ENCODE measurements at places on chromosomes 7 and 10.

DNA sequence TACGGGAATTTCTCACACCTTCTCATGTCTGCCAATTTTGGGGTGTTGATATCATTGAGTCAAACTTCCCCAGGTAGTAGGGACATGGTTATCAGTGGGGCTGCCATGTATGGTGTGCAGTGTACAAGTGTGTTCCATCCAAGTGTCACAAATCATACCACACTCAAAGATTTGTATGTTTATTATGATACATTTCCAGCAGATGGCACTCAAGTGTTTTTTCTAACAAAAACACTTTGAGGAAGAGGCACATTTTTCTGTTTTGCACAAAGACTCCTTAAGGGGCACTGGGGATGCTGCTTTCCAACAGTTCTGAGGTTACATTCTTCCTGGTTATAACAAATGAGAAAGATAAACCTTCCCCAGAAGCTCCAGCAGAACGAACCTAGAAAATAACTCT is 414.5 kb downstream of the REEP3 start:
- DNase-seq = no peak

DNA sequence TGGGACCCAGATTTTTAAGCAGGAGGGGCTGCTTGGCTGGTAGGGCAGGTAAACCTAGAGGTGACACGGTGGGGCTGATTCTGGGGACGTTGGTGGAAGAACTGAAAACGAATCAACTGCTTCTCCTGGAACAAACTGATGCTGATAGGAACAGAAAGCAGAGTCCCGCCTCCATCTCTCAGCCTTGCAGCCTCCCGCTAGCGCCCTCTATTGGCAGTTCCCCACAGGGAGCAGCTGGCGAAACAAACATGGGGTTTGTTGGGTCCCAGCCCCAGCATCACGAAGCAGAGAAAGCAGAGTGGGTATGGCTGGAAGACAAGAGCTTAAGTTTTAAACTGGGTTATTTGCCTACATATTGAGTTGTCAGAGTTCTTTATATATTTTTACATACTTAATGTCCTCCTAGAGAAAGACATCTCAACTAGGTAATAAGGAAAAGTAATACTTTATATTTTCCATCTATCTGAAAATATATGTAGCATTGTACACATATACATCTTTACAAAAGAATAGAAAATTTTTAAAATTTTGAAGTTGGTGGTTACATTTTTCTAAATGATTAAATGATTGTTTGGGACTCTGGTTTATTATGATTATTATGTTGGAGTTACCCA is 42.3 kb upstream of the FOXI2 start:
- no peak for DNase-seq

GRCh38 chr7:3995187-3995586 is 686.9 kb upstream of the FOXK1 start:
- DNase-seq = no peak

GRCh38 chr10:102072673-102073527 is 7.8 kb downstream of the HPS6 start:
- DNase-seq = peak; percentile 86

GRCh38 chr7:82050792-82051191 is 280.9 kb upstream of the HGF start:
- DNase-seq = no peak

DNA sequence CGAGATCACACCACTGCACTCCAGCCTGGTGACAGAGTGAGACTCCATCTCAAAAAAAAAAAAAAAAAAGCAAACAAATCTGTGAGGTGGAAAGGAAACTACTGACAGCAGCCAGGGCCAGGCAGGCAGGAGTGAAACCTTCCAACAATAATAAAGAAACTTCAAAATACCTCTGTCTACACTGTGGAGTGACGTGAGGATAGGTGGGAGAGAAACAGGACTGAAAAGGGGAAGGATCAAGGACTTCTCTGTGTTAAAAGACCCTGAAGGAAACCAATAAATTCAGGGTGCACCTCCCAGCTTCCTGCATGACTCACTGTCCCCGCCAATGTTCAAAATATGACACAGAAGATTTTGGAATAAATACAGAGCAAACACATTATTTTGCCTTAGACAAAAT is 82.9 kb downstream of the KIAA1549 start:
- DNase-seq = no peak

DNA sequence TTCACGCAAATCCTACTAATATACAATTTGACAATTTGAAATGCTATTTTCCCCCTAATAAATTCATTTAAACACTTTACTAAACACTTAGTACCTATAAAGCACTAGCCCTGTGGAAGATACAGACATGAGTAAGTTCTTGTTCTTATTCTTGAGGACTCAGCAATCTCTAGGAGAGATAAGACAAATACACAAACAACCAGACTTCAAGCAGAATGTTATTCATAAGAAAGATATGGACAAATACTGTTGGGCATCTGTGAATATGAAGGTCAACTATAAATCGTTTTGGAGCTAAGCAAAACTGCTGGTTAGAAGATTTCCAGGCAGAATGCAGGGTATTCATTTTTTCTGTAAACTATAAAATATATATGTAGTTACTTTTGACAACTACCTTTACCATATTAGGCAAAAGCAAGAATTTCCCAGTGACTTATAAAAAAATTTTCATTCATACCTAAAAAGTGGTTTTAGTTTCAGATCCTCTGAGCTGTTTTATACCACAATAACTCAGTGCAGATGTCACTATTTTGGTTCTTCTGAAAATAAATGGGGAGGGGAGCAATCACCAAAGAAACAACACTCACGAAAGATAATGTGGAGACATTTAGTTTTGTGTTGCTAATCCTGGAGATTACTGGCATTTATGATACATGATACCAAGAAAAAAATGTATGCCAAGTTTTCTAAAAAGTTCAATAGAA is 3.8 kb downstream of the VPS41 start:
- no peak for DNase-seq

DNA sequence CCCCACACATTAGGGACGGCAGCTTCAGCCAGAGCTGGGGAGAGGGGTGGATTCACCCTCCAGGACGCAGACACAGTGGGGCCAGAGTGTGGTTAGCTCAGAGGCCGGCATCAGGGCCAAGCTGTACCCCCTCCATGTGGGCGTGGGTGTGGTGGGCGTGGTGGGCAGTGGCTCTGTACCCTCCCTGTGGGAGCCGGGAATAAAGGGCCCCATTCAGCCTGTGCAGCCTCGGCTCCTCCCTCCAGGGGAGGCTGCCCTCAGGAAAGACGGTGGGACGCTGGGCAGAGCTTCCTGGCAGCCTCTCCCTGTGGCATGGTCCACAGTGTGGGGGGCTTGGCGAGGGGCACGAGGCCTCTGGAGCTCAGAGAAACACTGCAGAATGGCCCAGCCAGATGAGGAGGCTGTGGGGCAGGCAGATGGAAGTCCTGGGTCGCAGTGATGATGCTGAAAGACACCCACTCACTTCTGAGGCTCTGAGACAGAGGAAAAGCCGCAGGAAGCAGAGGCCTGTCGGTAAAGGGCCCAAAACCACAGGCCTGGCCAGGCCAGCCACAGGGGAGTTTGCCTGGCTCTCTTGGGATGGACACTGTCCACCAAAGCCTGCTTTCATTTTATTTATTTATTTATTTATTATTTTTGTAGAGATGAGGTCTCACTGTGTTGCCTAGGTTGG is 108.0 kb downstream of the SH3PXD2A start:
- no peak for DNase-seq

DNA sequence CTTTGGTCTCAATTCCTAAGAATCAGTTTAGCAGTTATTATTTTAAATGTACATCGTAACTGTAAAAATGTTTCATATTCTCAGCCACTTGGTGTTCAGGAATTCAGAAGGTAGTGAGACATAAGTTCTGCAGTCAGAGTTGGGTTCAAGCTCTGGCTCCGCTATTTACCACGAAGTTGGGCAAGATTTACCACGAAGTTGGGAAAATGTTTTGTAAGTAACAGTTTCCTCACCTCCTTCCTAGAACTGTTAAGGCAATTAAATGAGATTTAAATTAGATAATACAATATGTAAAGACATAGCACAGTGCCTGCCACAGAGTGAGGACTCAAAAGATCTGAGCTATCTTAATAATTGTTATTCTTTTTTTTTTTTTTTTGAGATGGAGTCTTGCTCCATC is 16.3 kb upstream of the ABLIM1 start:
- DNase-seq = no peak

DNA sequence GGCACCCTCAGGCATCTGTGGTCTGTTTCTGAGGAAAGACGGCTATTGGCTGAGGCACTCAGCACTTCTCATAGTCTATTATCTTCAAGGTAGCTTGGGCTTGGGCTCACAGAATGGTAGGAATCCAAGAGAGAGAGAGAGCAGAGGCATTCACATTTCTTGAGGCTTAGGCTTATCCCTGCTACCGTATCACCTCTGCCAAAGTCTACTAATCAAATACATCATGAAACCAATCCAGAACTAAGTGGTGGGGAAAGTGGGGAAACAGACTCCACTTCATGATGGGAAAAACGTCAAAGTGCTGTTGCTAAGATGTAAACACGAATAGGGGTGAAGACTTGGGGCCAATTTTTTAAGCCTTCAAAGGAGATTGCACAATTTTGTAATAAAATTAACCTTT is 271.1 kb upstream of the SEMA3D start:
- DNase-seq = no peak

- no peak for DNase-seq
These were observed 99.1 kb upstream of the CACNA2D1 start for GRCh38 chr7:82542665-82543064.

GRCh38 chr10:97830064-97830463 is 19.6 kb upstream of the GOLGA7B start:
- DNase-seq = no peak

DNA sequence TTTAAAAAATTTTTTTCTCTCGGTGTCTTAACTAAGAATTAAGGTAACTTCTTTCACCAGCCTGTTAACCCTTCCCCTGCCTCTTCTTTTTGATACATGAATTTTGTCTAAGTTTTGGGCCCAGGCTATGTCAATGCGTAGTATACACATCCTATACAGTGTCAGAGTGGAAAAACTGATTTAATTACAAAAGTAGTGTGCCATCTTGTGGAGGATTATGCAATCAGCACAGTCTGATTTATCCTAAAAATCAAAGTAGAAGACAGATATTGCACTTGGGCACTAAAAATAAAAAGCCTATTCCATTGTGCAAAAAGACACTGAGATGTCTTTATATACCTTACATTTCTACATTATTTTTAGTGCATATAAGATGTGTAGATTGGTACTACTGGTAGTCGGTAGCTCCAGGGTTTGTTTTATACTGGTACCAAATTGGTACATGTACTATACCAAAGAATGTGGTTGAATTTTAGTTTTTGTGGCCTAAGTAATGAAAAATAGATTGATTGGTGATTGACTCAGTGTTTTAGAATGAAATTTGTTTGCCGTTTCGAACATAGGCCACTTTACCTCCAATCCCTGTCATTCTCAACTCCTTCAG is 96.6 kb downstream of the MKLN1 start:
- peak; percentile 63 for DNase-seq

DNA sequence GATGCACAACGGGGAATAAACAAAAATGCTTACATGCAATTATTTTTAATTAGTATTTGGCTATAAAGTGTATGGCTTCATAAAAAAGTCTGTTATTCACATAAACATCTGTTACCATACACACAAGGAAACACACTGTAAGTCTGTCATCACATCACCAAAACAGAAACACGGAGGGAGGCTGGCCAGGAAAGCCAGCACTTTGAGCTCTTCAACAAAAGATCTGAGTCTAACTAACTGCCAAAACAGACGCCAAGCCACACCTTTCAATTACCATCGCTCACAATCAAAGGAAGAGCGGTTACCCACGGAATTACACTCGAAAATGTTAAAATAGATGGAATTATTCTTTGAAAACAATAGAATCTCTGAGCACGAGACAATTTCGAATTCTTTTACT is 49.2 kb upstream of the MGMT start:
- DNase-seq = no peak

DNA sequence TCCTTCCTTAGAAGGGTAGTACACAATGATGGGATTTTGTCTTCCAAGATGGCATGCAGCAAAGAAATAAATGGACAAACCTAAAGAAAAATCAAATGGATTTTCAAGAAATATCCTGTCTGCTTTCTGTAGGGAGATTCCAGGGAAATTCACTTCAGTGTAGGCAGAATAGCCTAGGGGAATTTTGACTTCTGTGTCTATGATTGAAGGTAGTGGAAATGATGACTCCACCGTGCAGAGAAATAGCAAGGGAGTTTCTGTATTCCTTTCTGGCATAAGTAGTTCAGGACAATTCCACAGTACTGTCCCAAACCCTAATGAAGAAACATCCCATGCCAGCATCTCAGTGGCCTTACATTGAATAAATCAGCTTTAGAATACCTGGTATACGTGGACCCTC is 9.5 kb downstream of the ATOH7 start:
- DNase-seq = no peak

DNA sequence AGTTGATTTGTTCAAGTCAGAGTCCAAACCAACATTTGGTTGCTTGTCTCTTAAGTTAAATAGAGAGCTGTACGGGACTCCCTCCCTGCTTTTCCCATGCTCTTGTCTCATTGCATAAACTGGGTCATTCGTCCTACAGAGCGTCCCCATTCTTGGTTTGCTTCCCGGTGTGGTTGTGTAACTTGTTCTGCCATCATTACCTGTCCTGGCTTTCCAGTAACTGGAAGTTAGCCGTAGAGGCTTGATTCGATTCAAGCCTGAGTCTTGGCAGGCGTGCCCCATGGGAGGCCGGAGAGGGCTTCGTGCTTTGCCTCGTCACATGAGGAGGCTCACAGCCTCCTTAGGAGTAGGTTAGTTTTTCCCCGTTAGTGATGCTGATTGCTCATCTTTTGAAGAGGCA is 40.2 kb downstream of the FBH1 start:
- no peak for DNase-seq

DNA sequence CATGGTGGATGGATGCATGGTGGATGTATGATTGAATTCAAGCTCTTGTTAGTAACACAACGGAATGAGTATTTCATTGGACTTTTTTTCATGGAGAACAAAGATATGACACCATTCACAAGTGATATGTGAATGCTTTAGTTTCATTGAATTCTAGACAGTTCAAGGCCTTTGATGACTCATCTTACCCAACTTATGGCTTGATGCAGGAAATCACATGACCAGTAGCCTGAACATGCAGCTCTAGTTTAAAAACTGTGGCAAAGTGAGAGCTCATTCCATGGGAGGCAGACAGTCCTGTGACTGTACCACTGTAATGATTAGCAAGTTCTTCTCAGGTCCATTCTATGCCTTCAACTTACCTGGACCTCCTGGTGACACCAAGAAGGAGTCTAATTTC is 1239.3 kb downstream of the TYW1 start:
- DNase-seq = no peak

DNA sequence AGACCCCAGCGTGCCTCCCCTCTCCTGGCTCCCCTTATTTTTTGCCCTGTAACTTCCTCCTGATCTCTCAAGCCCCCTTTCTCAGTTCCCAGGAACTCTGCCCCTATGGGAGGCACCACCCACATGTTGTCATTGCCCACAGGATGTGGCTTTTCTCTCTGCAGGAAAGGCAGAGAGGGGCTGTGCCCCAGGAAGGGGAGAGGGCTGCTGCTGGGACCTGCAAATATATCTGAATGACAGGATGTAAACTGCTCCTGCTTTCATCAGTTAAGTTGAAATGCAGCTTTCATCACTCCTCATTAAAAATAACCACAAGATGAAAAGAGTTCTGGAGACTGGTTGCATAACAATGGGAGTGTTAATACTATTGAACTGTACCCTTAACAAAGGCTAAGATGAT is 103.3 kb downstream of the CLEC2L start:
- DNase-seq = peak; percentile 21

All from CD4-positive, alpha-beta T cell treated with Interleukin-17A for 1 hour (primary cell).